Activated CD8-positive, alpha-beta memory T cell treated with anti-CD3 and anti-CD28 coated beads for 4 hours (primary cell): ENCODE measurements at places on chromosomes 7 and 10.

DNA sequence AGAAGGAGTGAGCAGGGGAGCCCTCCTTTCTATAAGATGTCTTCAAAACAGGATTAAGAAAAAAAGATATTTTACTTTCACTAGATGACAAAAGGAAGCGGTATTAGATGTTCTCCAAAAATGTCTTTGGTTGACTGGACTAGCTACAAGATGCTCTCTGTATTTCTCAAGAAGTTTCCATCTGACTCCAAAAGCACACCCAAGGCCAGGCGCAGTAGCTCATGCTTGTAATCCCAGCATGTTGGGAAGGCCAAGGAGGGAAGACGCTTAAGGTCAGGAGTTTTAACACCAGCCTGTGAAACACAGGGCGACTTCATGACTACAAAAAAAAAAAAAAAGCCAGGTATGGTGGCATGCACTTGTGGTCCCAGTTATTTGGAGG lies 84.5 kb downstream of the PIP4K2A start:
- no peak for DNase-seq

DNA sequence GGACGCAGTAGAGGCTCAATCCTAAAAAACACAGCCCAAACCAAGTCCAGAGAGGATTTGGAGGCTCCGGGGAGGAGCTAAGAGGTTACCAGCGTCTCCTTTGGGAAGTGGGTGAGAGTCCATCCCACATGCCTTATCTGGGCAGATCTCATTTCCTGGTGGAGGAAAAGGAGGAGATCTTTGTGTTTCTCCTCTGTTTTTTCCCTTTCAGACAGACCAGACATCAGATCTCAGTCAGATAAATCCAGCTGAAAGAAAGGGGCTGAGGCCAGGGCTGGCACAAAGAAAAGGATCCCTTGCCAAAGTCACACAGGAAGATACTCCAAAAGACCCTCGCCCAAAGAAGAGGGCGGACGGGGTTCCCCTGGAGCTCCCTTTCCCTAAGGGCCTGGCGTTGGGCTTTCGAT lies 58.3 kb upstream of the COMTD1 start:
- no peak for DNase-seq

GRCh38 chr7:5248201-5248885 lies 34.4 kb upstream of the SLC29A4 start:
- no peak for DNase-seq

GRCh38 chr10:124721330-124722045 lies 22.7 kb downstream of the FAM53B start:
- DNase-seq = no peak

- no peak for DNase-seq
Observed at GRCh38 chr7:106290319-106290718, 5.5 kb upstream of the NAMPT start.

- DNase-seq = no peak
Observed at GRCh38 chr7:78636727-78637126, 816.7 kb downstream of the MAGI2 start.

DNA sequence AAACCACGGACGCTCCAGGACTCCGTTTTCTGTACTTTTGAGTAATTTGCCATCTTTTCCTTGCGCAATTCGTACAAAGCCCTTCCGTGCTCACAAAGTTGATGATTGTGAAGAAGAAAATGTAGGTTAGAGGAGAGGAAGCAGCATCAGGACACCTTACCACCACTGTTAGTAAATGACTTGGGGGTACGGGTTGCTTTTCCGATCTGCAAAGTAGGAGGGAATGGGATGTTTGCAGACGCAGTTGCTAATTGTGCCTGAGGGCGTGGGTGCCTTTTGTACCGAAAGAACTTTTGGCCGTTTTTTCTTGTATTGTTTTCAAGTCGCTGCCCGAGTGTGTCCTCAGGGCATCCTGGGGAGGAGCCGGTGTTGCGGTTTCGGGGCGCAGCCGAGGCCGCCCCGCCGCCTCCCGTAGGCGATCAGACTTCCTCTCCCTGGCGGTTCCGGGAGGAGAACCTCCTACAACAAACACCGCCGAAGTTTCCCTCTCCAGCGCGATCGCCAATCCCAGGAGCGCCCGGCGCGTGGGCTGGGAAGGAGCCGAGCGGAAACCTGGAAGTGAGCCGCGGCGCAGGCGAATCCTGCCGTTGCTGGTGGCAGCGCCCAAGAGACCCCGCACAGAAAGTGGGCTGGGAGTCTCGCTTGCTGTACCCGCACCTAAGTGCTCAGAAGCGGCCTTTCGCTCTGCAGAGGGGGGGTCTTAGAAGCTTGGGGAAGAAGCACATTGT lies 1.0 kb downstream of the PRR15 start:
- DNase-seq = no peak

- DNase-seq = no peak
Observed at GRCh38 chr10:91424016-91424415, 13.9 kb downstream of the HECTD2 start.

GRCh38 chr10:47378183-47378510 lies 5.9 kb downstream of the ZNF488 start:
- no peak for DNase-seq

DNA sequence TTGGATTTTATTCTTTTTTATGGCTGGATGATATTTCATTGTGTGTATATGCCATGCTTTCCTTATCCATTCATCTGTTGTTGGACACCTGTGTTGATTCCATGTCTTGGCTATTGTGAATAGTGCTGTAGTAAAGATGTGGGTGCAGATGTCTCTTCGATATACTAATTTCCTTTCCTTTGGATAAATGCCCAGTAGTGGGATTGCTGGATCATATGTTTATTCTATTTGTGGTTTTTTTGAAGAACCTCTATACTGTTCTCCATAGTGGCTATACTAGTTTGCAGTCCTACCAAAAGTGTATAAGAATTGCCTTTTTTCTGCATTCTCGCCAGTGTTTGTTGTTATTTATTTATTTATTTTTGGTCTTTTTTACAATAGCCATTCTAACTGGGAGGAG lies 159.8 kb downstream of the WNT2 start:
- no peak for DNase-seq

DNA sequence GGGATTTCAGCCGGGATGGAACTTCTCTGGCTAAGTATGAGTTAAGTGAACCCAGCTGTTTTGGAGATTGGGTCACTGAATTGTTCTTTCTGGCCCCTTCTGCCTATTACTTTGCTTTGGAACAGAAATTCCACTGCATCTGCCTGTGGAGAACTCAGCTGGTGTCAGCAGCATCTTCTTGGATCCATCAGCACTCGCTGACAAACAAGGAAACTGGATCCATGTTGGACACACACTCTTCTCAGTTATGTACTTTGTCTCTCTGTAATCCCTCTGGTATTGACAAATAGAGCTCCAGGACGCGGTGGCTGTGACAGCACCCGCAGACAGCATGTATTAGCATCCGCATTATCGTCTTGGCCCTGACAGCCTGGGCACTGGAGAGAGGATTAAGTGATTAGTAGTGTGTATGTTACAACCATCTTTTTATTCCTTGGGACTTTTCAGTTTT lies 73.0 kb upstream of the BMPER start:
- no peak for DNase-seq

GRCh38 chr10:101903827-101904550 lies 60.4 kb upstream of the KCNIP2 start:
- DNase-seq = no peak

DNA sequence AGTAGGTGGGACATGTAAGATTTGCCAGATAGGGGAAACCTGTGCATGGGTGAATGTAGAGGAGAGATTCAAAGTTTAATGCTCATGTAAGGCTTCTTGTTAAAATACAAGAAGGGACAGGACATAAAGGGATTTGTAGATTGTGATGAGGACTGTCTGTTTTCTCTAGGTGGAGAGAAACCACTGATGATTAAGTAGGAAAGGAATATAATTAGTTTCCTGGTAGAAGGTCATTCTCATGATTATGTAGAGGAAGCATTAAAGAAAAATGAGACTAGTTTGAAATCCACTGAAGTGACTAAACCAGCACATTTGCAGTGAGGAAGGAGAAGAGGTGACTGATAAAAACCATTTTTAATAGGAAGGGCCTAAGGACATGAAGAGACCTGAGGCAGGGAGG lies 19.6 kb upstream of the MACC1 start:
- no peak for DNase-seq

DNA sequence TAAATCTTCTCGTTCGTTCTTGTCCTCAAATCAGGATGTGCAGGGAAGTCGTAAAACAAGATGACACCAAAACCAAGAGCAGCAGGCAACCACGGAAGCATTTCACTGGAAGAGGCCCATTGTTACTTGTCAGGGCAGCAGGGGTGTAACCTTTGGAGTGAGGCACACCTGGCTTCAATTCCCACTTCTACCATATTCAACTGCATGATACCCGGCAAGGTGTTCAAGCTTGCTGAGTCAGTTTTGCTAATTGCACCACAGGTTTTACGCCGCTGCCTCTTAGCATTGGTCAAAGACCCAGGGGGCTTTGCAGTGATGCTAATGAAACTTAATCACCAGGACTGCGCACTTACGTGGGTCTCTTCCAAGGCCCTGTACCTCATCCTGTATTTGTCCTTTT lies 50.0 kb upstream of the PTER start:
- DNase-seq = no peak

DNA sequence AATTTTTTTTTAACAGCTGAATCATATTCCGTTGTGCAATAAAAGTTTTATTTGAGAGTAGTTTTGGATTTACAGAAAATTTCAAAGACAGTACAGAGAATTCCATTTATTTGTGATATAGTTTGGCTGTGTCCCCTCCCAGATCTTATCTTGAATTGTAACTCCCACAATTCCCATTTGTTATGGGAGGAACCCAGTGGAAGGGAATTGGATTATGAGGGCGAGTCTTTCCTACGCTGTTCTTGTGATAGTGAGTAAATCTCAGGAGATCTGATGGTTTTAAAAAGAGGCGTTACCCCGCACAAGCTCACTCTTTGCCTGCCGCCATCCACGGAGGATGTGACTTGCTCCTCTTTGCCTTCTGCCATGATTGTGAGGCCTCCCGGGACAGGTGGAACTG lies 228.0 kb upstream of the MAGI2 start:
- no peak for DNase-seq

DNA sequence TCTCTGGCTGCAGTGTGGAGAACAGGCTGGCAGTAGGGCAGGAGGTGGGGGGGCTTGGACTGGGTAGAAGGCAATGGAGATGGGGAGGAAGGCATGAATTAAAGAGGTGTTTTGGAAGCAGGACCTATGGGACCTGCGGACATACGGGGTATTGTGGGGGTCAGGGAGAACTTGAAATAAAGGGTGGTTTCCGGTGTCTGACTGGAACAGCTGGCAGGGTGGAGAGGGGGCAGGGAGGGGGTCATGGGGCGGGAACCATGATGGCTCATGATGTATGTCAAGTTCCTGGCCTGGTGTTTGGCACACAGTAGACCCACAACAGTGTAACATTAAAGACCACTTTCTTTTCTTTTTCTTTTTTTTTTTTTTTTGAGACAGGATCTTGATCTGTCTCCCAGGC lies 5.5 kb downstream of the LHPP start:
- no peak for DNase-seq

GRCh38 chr7:29494350-29494749 lies 69.3 kb upstream of the PRR15 start:
- no peak for DNase-seq

DNA sequence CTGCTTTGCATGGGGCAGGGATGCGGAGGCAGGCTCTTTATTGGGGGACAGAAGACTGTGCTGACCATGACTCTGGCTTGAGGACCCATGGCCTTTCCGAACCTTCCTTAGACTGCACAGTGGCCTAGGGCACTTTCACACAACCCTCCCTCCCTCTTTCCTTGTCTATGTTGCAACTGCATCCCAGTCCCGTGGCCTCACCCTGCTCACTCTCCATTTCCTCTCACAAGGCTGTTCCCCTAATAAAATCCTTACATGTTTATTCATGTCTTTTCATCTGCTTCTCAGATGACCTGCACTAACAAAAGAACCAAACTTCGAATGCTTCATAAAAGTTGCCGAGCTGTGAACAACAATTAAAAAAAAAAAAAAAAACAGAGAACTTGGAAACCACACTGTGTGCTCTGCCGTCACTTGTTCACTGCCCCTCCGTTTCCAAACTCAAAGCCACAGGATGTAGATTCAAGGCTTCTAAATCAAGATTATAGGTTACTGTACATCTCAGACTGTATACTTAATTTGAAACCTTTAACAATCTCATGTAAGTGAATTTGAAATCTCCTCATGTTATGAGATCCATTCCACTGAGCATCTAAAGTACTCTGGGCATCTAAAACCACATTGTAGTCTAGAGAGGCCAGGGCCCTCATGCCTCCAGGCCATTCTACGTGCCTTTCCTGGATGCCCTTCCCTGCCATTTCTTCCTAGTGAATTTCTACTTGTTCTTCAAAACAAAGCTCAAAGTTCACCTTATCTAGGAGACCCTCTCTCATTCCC lies 265.9 kb downstream of the SNX13 start:
- DNase-seq = no peak

- no peak for DNase-seq
Observed at GRCh38 chr10:3750006-3750816, 34.8 kb downstream of the KLF6 start.

GRCh38 chr7:515628-516027 lies 4.0 kb downstream of the PDGFA start:
- DNase-seq = no peak
